Caki2 (cell line): ENCODE measurements at places on chromosomes 16 and 17.

GRCh38 chr17:70099884-70100283 is 24.9 kb downstream of the KCNJ16 start:
- DNase-seq, result no peak

DNA sequence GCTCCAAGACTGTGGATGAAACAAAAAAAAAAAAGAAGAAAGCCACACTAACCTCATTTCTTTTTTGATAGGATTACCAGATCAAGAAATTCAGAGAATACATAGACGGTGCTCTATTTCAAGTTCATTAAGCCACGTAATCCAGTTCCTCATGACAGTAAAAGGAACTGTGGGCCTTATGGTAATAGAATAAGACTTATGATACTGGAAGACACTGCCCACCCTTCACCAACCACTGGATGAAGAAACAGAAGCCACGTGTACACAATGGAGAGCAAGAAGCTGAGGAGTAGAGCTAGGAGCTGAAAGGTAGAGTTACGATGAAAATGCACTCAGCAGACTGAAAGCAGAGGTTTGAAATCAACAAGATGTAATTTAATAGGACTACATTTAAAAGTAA is 11.2 kb downstream of the NCBP3 start:
- DNase-seq, result no peak

DNA sequence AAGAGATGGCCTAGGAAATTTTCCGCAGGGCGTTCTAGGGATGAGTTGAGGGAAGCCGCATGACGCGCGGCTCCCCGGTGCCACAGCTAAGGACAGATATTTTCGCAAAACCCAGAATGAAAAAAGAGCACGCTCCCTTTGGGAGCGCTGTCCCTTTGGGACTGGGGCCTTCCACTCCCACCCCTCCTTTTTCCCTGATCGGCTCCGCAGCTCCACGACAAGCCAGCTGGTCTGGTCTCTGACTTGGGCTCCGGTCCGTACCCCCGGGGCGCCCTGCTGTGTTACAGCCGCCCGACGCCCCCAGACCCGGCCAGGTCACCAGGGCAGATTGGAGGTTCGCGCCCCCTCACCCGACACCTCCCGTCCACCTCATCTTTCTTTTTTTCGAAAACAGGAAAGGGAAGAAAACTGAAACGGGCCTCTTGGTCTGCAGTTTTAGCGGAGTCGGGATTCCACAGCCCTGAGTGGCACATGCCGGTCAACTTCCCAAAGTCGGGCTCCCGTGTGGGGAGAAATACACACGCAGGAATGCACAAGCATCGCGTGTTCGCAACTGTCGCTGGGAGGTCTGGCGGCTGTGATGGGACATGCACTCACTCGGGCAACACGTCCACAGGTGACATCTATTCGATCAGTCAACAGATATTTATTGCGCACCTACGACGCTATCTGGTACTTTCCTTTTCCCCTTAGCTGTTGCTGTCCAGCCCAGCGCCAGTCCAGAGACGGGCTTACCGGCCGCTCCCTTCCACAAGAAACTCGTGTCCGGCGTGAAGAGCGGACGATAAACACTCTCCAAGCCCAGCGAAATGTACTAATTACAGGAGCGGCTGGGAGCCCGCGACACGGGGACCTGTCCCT is 3.9 kb upstream of the SOX9 start:
- DNase-seq, result no peak

GRCh38 chr17:82826211-82826610 is 13.6 kb downstream of the ZNF750 start:
- no peak for DNase-seq

DNA sequence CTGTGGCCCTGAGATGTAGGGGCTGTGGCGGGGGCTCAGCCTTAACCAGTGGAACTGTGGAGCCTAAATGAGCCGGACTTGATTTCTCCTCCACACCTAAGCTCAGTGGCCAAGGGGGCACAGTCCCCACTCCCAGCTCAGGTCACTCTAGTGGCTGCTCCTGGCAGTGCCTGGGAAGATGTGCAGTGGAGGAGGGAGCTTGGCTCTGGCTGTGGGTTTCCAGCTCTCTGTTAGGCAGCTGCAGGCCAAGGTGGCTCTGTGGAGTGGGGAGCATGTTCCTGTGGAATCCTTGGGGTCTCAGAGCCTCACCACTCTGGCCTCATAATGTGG is 76.3 kb downstream of the AMFR start:
- DNase-seq, result no peak

DNA sequence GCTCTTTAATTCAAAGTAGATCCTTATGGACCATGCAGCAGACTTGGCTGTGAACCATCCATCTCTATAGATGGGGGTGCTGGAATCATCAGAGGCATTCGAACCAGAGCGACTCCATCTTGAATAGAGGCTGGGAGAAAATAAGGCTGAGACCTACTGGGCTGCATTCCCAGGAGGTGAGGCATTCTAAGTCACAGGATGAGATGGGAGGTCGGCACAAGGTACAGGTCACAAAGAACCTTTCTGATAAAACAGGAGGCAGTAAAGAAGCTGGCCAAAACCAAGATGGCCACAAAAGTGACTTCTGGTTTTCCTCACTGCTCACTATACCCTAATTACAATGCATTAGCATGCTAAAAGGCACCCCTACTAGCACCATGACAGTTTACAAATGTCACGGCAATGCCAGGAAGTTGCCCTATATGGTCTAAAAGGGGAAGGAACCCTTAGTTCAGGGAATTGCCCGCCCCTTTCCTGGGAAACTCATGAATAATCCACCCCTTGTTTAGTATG is 89.2 kb upstream of the BRD7 start:
- DNase-seq, result no peak

DNA sequence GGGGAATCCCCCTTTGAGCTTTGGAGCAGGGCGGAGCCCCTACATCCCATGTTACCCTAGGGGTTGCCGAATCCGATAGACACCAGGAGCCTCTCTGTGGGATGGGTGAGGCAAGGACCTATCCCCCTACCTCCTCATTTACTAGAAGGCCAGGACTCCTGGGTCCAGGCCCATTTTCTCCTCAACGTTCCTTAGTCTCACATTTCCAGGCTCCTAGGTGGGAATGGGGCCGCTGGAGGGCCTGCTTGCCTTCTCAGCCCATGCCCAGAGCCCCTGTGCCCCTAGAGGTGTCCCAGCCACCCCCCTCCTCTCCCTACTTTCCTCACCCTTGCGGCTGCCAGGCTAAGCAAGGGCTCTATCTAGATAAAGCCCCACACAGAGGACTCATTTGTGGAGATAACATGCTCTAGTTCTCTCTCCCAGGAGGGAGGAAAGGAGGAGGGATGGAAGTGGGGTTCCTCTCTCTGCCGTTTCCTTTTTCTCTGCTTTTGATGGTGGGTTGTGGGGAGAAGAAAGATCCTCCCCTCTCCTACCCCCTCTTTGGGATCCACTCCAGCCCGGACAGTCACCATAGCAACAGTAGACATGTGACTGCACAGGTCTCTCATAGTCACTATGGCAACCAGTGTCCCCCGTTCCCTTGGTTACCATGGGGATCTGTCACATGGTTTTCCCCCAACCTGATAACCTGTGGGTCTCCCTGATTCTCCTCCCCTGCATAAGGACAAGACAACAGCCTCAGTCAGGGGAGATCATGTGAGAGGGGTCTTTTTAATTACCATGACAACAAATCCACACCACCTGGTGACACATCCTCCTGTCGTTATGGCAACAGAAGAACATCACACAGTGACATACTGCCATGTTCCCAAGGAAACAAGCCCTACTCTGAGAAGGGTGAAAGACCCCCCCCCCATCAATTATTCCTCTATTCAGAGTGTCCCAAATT is 5.2 kb downstream of the CACNA1G start:
- peak; percentile 59 for DNase-seq

DNA sequence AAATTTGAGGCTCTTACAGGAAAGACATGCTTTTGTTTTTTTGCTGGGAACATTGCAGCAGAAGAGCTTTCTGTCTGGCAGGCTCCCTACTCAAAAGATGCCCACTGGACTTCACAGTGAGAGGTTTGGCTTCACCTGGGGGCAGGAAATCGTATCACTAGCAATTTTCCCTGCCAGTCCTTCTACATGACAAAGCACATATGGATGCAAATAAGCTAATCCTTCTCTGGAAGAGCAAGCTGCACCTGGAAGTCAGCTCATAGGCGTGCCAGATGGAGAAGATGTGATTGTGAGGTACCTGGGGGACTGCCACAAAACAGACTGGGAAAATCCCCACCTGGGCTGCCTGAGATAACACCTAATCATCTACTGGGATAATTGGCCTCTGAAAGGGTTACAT is 195.0 kb upstream of the CPHXL start:
- no peak for DNase-seq

DNA sequence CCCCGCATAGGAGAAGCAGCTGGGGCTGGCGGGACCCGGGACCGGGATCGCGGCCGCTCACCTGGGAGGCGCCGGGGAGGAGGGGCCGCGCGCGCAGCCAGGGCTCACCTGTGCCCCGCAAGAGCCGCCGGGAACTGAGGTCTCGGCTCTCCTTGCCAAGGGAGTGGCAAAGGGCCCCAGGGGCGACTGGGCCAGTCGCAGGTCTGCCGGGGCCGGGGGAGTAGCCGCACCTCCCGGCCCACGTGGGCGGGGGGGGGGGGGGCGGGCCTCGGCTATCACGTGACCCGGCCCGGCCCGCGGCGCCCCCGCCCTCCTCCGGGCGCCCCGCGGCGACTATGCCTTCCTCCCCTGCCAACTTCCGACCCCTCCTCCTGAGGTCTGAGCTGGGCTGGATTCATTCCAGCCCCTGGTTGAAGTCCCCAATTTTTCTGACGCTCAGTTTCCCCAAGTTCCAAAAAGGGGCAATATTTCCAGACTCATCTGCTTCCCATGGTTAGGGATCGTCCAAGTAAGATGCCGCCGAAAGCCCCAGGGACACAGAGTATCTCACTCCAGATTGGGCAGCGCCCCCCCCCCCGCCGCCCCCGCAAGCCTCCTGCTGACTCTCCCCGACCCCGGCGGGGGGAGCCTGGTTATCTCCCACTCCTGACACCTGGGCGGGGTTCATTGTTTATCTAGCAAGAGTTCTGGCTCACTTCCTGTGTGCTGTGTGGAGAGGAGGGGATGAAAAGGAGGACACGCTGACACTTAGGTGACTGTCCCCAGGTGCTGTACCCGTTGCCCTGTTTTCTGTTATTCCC is at the start of gene TMC6:
Gene TMC6 (minus strand): TSS at position 205 of the 800 bp plus-strand sequence. CDS start 1,923 bp downstream, outside the sequence.
- peak; percentile 58 for DNase-seq

DNA sequence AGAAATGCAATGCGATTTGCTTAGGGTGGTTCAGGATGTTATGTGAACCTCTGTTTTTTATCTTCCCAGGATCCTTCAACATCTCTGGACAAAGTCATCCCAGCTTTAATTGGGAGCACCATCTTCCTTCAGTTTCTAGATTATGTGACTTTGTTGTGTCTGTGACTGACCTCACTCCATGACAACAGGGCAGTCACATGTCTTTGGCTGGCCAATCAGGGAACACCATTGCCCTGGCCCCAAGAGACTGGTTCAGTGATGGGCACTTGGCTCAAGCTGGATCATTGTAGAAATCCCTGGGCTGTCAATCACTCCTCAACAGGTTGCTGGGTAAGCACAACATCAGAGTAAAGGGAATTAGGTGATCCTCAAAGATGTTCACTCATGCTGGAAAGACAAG is 499.7 kb downstream of the XYLT1 start:
- no peak for DNase-seq

DNA sequence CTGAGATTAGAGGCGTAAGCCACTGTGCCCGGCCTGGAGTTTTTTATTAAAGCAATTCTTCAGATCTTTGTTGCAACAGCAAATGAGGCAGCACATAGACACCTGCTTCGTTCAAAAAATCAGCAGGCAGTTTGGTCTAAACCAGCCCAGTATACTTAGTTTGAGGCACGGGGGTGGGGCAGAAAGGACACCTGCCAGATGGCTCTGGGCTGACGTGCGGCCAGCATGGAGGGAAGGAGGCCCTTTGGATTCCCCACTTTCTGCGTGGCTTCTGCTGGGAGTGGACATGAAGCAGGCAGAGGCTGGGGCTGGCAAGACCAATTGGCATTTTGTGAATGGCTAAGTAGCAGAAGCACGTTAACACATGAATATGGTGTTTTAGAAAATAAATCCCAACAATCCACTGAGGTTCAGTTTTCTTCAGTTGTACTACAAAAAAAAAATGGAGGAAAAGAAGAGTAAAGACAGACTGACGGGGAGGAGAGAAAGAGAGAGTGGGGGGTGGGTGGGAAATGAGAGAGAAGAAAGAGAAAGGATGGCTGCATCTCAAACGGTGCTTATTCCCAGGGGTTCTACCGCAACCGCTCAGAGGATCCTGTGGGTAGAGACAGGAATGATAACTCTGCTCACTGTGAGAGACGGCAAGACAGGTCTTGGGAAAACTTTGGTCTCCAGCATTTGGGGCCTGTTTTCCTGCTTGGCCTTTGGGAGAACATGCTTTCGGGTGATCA is 16.3 kb downstream of the C16orf46 start:
- no peak for DNase-seq

DNA sequence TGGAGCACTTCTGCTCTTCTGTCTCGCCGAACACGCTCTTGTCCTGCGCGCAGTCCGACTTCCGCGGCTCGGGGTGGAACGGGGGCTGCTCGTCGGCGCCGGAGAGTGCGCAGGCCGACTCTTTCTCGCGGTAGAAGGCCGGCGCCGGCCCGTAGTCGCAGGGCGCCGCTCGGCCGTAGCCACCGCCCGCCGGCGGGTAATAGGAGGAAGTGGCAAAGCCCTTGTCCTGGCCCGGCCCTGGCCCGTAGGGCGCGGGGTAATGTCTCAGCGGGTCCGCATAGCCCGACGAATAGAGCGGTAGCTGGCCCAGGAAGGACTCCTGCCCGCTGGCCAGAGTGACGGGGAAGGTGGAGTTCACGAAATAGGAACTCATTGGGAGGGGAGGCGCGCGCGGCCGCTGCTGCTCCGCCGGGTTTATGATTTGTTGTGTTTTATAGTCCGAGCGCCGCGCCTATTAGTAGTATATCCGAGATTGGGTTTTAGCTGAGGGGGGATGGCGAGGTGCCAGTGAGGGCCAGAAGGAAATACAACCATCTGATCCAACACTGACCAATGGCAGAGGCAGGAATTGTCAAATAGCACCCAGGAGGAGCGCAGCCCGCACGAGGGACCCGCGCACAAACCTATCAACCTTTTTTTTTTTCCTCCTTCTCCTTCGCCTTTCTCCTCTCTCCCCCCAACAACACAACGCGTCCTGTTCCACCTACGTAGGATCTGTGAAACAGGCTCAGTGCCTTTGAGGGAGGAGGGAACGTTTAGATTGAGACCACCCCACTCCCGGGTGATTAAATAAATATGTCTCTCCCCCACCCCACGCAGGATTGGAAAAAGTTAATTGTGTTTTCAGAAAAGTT is 4.4 kb upstream of the HOXB5 start:
- no peak for DNase-seq

GRCh38 chr16:51900221-51900780 is 646.6 kb downstream of the TOX3 start:
- no peak for DNase-seq

DNA sequence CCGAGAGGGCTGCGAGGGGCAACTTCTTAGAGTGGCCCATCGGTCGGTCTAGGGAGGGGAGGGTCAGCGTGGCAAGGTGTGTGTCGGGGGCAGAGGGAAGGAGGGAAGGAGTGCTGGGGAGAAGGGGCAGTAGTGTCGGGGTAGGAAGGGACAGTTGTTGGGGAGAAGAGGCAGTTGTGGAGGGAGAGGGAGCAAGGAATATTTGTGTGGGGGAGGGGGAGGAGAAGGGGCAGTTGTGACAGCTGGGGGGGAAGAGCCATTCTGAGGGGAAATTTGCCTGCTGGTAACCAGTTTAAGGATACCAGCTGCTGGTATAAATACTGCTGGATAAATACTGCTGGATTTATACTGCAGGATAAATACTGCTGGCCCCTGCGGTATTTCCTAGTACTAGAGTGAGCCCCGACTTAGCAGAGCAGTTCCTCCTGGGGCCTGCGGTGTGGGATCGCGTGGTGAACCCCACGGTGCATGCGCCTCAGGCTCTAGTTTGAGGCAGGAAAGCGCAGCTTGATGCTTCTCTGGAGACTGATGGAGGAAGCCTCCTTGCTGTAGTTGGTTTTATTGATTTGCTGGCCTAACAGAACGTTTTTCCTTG is 309 bp downstream of the DNAH2 start:
- DNase-seq, result no peak

- DNase-seq, result no peak
These were observed 104.7 kb downstream of the UTP18 start for GRCh38 chr17:51365090-51365489.
